ENCODE measurements at places on chromosomes 7 and 10. TPM values are rescaled to one million over a fixed set of nuclear protein-coding genes. Genes with fewer than 3 reads are reported as not detected.

Gene FAM25C
- total RNA-seq: not detected

Gene C10orf143
- total RNA-seq: 0.83 TPM

Gene ALDH18A1
- total RNA-seq: 49.3 TPM

Gene PYROXD2
- total RNA-seq: 4.5 TPM

Gene NKX1-2
- not detected for total RNA-seq

Gene MRPS33
- 123 TPM for total RNA-seq

Gene IFT22
- 52.9 TPM for total RNA-seq

Gene ADCYAP1R1
- 0.09 TPM for total RNA-seq

Gene UTF1
- not detected for total RNA-seq

Gene LEP
- total RNA-seq: not detected

Gene TMEM184A
- total RNA-seq: 15.2 TPM

Gene MKI67
- 54.3 TPM for total RNA-seq

Gene HTR7
- total RNA-seq: 0.10 TPM

Gene IFIT1
- total RNA-seq: 4.3 TPM

Gene ARPC1B
- 293 TPM for total RNA-seq

Gene GIMAP7
- not detected for total RNA-seq

Gene RPP38
- total RNA-seq: 35.3 TPM

Gene PLEKHS1
- total RNA-seq: 0.09 TPM

Gene DNTT
- total RNA-seq: not detected

Gene CDK6
- total RNA-seq: 14.1 TPM

Gene TASOR2
- total RNA-seq: 24.9 TPM

Gene GPR26
- total RNA-seq: not detected

Gene CDK14
- 0.42 TPM for total RNA-seq

Gene TRPV6
- not detected for total RNA-seq

Gene C7orf57
- total RNA-seq: 0.20 TPM

Gene OR2A42
- total RNA-seq: not detected

Gene PTEN
- total RNA-seq: 37.4 TPM

Gene FZD1
- 2.6 TPM for total RNA-seq

Gene CPVL
- total RNA-seq: 0.34 TPM

Gene UBTD1
- 19.4 TPM for total RNA-seq

Gene CYTH3
- total RNA-seq: 23.4 TPM

Gene WDR86
- total RNA-seq: 0.38 TPM

Gene OPN4
- total RNA-seq: not detected

Gene ZNF138
- 3.8 TPM for total RNA-seq

Gene RARRES2
- not detected for total RNA-seq

Gene WNT2
- total RNA-seq: not detected

Gene CTNNA3
- total RNA-seq: not detected

Gene C10orf95
- total RNA-seq: 0.08 TPM

Gene SLC18A2
- total RNA-seq: not detected

Gene FGF8
- total RNA-seq: not detected

Gene NPY
- total RNA-seq: not detected

Gene DUS4L
- 10.1 TPM for total RNA-seq

Gene NAPEPLD
- 2.9 TPM for total RNA-seq

Gene CALD1
- total RNA-seq: 69.3 TPM

Gene GIMAP2
- not detected for total RNA-seq

Gene FAM25G
- total RNA-seq: not detected

Gene TNS3
- 80.6 TPM for total RNA-seq

Gene COL13A1
- total RNA-seq: 0.63 TPM

Gene USP54
- total RNA-seq: 11.5 TPM

Gene OPALIN
- total RNA-seq: not detected

Gene IL15RA
- 5.0 TPM for total RNA-seq

Gene LRRD1
- total RNA-seq: not detected

Gene NPC1L1
- total RNA-seq: 0.03 TPM

Gene WNT8B
- total RNA-seq: 0.03 TPM

Measured in A549 treated with CORT108297 at 1 μM for 4 hours (cell line).